Caco-2 (cell line): ENCODE measurements at places on chromosomes 16 and 17. TPM values are rescaled to one million over a fixed set of nuclear protein-coding genes. Genes with fewer than 3 reads are reported as not detected.

GRCh38 chr17:27895940-27896535 is 2.9 kb upstream of the LYRM9 start:
- DNase-seq = no peak

DNA sequence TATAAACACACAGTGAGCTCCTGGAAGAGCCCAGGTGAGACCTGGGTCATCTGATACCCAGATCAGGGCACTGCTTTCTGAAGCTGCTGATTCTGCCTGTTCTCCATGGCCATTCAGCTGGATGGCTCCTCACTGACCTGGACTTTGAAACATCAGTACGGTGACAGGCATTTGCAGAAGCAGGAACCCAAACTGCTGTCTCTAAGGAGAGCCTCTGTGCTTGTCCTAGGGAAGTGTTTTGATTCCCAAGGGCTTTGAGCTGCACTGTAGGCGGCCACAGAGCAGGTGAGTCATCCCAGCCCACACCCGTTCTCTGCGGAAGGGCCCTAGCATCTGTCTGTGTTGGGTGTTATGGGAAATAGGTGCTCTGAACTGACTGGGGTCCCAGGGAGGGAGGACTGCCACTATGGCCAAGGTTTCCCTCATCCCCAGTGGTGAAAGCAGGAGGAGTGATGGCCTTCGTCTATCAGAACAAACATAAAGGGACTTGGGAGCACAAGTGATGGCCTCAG is 60.7 kb upstream of the ADCY9 start:
- peak; percentile 48 for DNase-seq

DNA sequence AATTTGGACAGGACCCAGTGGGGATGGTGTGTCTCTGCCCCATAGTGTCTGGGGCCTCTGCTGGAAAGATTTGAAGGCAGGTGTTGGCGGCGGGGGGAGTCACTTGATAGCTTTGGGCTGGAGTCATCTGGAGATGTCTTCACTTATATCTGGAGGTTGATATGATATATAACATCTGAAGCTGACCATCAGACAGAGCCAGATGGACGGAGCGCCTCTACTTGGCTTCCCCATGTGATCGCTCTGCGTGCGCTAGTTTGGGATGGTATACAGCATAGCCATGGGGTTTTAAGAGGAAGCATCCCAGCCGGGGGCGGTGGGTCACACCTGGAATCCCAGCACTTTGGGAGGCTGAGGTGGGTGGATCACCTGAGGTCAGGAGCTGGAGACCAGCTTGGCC is 130.7 kb upstream of the NLRP1 start:
- DNase-seq = no peak

- DNase-seq = peak; percentile 38
Observed at GRCh38 chr17:40791787-40792436, 7.8 kb downstream of the KRT28 start.

GRCh38 chr17:60656499-60656898 is 21.2 kb upstream of the BCAS3 start:
- no peak for DNase-seq

DNA sequence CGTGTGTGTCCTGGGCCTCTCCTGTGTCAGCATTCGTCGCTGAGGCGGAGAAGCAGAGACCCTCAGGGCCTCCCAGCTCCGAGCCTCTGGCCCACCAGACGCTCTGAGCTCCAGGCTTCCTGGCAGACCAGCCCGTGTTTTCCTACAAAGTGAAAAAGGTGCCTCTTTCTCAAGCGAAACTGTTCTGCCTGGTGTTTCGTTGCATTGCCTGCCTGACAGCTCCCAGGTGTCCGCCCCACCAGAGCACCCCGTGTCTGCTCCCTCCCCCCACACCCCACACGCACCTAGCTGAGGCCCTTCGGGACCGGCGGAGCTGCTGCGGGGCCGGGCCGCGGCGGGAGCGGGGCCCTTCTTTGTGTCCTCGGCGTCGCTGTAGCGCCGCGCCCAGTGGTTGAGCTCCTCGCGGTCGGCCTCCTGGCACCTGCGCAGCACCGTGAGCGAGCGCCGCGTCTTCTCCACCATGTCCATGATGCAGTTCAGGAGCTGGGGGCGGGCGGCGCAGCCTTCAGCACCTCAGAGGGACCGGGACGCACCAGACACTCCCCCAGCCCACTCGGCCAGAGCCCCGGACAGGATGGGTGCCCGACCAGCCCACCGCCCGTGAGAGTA is 14.7 kb upstream of the PABPN1L start:
- no peak for DNase-seq

GRCh38 chr17:69239611-69240600 is 11.3 kb upstream of the ABCA10 start:
- no peak for DNase-seq

- DNase-seq = no peak
Observed at GRCh38 chr17:52681480-52681879, 523.0 kb upstream of the CA10 start.

GRCh38 chr16:23423496-23424049 is 29.4 kb downstream of the COG7 start:
- no peak for DNase-seq

GRCh38 chr17:7283471-7284216 is 2.1 kb downstream of the SLC2A4 start:
- no peak for DNase-seq

GRCh38 chr16:88484505-88485365 is 31.7 kb downstream of the ZFPM1 start:
- no peak for DNase-seq

DNA sequence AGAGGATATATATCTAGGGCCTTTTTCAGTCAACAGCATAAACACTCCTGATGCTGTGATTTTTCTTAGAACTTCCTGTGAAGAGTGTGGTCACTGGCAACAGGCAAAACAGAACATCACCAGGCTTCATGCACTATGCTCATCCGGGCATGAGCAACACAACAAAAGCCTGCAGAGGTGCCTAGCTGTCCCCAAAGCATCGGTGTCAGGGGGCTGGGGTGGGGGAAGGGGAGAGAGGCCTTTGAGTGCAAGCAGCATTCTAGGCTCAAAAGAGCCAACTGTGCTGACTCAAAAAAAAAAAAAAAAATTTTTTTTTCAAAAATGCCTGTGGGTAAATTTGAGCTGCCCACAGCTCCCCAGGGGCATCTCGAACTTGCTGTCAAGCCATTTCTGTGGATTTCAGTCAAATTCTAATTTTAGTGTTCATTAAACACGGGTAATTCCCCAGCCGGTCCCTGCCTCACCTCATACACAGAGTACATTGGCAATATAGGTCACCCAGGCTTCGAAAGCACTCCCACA is 194.6 kb upstream of the DYNLRB2 start:
- no peak for DNase-seq

DNA sequence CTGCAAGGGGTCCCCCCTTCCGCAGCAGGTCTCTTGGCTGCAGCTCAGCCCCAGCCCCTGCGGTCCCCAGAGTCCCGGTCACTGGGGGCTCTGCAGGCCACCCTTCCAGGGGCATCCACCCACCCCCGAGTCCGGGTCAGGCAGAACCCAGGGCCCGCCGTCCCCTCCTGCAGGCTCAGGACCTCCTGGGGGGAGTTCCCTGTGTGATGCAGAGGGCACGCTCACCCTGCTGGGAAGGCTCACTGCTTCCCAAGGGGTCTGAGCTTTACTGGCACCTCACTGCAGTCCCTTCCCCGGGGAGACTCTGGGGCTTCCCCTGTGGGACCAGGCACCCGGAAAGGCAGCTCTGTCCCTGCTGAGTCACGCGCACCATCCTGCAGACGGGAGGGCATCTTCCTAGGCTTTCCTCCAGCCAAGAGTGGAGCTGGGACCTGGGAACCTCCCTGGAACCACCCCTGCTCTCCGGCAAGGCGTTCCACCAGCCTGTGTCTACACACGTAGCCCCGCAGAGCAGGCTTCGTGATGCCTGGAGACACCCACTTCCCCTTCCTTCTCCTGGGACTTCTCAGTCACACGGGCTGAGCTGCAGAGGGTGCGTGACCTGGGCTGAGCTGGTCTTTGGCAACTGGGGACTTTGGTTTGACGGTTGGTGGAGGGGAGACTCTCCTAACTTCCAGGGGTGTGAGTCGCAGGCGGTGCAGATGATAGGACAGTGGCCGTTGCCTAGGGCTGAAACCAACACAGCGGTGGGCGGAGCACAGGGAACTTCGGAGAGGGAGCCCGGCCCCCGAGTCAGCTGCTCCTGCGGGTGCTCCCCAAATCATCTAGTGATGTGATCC is 23.4 kb downstream of the SLC25A10 start:
- DNase-seq = no peak

DNA sequence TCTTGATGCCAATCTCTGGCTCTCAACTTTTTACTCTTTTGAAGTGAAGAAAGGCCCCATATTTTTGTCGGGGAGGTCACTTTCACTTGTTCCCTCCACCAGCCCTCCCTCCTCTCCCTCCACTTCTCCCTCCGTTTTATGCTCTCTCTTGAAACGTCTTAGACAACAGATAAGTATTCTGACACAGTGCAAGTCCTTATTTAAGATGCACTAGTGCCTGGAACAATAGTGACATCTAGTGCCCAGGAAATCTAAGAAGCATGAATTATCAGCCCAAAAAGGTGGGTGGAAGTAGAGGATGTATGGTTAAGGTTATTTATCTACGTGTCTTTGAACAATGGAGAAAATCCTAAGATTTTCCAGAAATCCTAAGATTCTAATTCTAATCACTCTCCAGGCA is 17.9 kb downstream of the PSME3IP1 start:
- DNase-seq = peak; percentile 55

- DNase-seq = no peak
Observed at GRCh38 chr17:35578929-35579432, 610 bp upstream of the PEX12 start.

DNA sequence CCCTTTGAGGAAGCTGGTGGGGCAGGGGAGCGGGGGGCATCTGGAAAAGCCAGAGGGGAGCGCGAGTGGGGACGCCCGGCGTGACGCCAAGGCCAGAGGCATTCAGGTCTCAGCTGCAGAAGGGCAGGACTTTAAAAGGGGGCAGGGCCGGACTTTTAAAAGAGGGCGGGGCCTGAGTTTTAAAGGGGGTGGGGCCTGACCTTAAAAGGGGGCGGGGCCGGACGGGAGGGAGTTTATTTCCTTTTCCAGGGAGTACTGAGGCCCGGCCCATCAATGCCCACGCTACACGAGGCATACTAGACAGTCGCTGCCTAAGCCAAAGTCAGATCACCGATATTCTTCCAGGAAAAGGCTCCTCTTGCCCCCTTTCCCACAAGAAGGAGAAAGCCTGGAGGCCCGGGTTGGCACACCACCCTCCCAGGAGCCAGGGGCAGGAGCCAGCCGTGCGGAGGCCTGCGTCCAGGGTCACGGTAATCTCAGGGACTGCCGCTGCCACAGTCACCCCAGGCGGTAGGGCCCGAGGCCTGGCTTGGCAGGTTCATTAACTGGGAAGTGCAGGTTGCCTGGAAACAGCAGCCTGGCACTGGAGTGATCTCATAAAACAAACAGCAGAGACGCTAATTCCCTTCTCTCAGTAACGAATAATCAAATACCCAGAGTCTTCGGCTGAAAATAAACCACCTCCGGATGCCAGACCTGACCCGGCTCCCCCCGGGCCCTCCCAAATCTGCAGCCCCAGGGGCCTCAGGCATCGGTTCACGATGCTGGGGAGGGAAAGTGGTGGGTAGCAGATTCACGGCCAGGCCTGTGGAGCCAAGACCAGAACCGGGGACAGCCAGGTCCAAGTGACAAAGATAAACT is 90.7 kb downstream of the TIMM22 start:
- no peak for DNase-seq

DNA sequence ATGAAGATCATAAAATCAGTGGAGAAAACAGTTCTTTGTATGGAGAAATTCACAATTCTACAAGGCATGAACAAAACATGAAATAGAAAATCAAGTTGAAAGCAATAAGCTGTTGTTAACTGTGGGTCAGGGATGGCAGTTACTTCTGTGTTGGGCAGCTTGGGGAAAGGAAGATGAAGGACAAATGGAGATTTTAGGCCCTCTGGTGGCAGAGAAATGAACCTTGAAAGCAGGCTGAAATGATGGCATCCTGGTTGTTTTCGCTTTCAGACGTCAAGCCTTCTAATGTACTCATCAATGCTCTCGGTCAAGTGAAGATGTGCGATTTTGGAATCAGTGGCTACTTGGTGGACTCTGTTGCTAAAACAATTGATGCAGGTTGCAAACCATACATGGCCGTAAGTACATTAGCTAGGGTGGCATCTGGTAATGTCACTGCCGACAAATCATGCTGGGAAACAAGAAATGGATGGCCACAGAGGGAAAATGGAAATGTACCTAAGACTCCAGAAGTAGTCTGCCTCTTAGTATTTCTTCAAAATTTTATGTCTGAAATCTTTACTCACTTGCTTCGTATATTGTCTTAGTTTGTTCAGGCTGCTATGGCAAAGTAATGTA is 108.9 kb downstream of the MAP2K6 start:
- DNase-seq = no peak

DNA sequence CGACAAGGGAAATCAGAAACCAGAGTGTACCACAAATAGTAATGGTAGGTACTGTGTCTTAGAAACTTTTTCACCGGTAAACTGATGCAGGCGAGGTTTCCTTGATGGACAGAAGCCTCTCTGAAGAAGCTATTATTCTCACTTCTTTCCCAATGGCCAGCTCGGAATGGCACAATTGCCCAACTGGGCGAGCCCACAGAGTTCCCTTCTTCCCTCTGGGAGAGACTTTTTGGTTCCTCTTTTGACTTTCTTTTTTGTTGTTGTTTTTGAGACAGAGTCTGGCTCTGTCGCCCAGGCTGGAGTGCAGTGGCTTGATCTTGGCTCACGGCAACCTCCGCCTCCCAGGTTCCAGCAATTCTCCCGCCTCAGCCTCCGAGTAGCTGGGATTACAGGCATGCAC is 16.9 kb downstream of the SLC43A2 start:
- no peak for DNase-seq

The CCDC78 gene
- total RNA-seq = 3.5 and 4.6 TPM in 2 replicates

The GPRC5C gene
- total RNA-seq = 75.0 and 83.2 TPM in 2 replicates

The ATP2C2 gene
- 45.7 and 47.0 TPM in 2 replicates for total RNA-seq

The KCNJ2 gene
- 0.70 and 1.0 TPM in 2 replicates for total RNA-seq

The TRIM72 gene
- 0.07 TPM in 2 replicates for total RNA-seq
